ENCODE measurements at places on chromosomes 5 and 9.

DNA sequence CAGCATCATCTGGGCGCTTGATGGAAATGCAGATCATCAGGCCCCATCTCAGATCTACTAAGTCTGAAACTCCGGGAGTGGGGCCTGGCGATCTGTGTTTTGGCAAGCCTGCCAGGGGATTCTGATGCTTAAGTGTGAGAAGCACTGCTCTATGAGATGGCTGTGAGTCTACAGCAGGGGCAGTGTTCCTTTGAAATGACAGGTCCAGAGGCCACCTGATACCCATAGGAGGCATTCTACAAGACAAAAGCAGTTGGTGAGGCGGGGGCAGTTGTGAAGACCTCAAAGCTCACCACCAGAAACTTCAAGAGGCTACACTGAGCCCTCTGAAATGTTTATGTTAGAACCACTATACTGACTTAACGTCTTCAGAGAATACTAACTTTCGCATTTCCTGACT, 86.9 kb upstream of the SPATA31D4 start:
- no peak for DNase-seq

GRCh38 chr9:18233776-18234445, 240.0 kb upstream of the ADAMTSL1 start:
- DNase-seq = no peak

DNA sequence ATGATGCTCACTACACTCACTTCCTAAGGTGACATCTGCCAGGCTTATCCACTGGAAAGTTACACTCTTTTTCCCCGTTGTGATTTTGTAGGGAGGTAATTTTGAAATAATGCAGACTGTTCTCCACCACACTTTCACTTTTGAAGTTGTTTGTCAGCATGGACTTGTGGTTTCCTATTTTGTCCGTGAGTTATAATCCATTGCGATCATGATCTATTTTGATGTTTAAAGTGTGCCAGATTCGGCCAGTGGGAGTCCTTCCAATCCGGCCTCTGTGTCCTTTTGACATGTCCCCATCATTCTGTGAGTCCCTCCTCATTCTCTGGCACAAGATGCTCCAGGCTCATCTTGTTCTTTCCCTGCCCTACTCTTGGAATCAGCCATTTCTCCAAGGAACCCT, 211.3 kb upstream of the KLF4 start:
- no peak for DNase-seq

- DNase-seq = peak; percentile 15
These were observed 11.7 kb upstream of the DOLPP1 start for GRCh38 chr9:129068990-129069861.

GRCh38 chr5:111865356-111865755, 108.4 kb upstream of the NREP start:
- no peak for DNase-seq

GRCh38 chr5:179753971-179754370, 21.3 kb downstream of the MAML1 start:
- DNase-seq = no peak

- DNase-seq = no peak
These were observed 1019.5 kb downstream of the NR2F1-AS1 start for GRCh38 chr5:92561411-92561959.

DNA sequence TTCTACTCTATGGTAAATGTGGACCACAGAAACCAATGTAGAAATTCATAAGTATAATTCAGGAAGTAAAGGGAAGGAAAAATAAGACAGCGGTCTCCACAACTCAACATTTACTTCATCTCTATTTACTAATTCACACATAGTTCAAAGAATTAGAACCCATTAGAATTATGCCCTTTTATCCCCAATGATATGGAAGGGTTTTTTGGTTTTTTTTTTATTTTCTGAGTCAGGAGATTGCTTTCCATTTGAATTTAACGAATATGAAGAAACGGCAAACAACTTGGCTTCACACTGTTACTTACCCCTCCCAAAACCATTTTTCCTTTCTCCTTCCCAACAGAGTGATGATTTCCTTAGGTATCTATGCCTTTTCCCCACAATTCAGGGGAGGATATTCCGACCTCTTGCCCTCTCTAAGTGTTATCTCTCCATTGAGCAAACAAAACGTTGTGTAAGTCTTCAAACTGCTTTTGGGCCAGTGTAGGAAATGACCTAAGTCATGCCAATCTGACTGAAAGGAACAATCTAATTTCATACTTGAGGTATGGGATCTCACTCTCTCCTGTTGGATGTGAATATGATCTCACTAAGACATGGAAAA, 72.0 kb downstream of the CETN3 start:
- DNase-seq = no peak

DNA sequence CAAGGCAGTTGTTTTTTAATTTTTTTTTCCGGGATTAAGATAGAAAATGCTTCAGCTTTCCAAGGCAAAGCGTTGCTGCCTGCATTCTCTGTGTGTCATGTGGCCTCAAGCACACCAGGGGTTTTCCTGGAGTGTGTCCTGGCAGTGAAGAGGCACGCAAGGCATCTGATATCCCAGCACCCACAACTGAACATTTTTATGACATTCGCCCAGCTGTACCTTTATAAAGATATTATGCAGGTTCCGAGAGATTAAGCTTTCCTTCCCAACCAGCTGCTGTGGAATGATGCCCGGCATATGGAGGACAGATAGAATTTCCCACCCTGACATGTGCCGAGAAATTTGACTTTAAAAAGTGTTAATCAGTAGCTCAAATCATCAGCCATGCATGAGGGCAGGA, 205.6 kb downstream of the GADD45G start:
- no peak for DNase-seq

GRCh38 chr5:80964919-80965318, 4.8 kb downstream of the RASGRF2 start:
- DNase-seq = no peak

DNA sequence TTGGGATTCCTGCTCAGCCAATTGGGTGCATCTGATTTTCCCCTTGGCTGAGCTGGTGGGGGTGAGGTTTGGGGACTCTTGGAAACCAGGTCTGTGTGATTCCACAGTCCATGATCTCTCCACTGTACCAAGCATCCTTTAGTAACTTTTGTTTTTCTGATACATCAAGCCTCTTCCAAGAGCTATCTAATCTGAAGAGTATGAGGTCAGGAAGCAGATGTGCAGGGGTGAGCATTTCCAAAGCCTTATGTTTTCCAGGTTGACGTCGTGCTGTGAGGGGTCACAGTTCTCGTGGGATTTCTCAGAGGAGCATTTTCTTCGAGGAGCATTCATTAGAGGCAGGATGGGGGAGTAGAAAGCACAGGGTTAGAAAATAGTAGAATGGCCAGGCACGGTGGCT, 95.3 kb downstream of the KLF4 start:
- no peak for DNase-seq

DNA sequence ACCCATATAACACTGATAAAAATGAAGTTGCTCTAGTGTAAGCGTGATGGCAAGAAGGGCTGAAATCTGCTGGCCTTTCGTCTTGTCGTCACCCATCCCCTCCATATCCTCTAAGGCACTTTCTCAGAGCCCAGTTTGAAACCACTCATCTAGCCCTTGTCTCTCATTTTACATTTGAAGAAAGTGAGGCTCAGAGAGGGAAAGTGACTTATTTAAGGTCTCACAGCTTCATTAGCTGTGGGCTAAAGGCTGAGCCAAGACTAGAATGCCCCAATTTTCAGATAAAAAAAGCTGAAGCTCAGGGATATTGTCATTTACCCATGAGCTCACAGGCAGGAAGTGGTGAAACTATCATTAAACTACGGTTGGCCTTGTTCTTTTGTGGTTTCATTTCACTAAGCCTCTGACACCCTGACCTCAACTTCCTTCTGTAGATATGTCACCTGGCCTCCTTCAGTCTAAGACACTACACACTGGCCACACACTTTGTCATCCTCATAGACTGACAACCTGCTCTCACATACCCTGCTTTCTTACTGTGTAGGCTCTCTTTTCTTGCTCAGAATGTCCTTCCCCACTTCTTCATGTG, 176.7 kb upstream of the DMAC1 start:
- DNase-seq = peak; percentile 21

DNA sequence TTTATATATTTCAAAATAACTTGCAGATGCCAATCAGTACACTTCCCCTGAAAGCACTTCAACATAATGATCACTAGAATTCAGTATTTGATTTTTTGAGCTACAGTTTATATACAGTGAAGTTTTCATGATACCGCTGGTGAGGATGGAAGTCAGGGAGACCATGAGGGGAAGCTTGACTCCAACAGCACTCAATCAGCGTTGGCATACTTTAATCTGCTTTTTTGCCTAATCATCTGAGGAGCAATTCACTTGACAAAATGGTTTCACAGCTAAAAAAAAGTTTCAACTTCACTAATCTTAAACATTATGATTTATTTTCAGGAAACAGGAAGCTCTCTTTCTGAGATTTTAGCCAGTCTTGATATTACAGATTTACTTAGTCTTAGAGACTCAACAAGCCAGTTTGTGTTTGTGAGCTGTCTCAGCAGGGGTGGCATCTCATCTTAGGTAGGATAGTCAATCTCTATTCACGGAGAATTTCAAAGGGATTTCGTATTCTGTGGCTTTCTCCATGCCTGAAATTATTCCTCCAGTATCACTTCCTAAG, 111.4 kb upstream of the ARRDC3 start:
- no peak for DNase-seq

GRCh38 chr5:132203464-132203818, 24.2 kb downstream of the P4HA2 start:
- no peak for DNase-seq

- no peak for DNase-seq
These were observed 23.4 kb upstream of the RUFY1 start for GRCh38 chr5:179526978-179527377.

Measured in activated CD4-positive, alpha-beta T cell treated with anti-CD3 and anti-CD28 coated beads, Interleukin-2, amount 50 U/mL, for 4 hours (primary cell).